ENCODE measurements at places on chromosomes 3 and 15.

DNA sequence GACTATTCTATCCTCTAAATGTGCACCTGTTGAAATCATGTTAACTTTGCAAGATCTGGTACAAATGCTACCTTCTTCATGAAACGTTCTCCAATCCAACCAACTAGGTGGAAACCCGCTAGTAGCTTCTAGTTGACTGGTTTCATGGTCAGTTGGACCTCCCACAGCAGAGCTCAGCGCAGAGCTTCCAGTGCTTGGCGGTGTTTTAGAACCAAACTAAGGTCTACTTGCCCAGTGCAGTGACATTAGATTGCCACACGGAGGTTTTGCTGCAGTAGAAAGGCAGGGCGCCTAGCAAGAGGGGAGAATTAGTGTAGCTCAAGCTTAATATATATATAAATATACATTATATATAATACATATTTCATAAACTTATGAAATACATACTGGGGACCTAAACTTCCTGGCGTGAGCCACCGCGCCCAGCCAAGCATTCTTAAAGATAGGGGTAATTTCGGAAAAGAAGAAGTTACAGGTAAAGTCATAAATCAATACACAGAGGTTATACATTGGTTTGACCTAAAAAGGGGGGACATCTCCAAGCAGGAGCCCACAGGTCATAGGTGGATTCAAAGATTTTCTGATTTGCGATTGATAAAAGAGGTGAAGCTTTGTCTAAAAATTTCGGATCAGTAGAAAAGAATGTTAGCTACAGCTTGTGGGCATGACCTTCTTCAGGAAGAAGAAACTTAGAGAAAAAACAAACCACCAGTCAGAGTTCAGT, 2.1 kb upstream of the OXSR1 start:
- DNase-seq: no peak

GRCh38 chr3:123394391-123395020, 54.4 kb downstream of the ADCY5 start:
- no peak for DNase-seq

GRCh38 chr3:13966302-13966701, 86.4 kb upstream of the WNT7A start:
- no peak for DNase-seq

GRCh38 chr3:141331377-141332318, 36.7 kb upstream of the ZBTB38 start:
- no peak for DNase-seq

Measured in stimulated activated CD8-positive, alpha-beta memory T cell treated with anti-CD3 and anti-CD28 coated beads, Interleukin-2, amount 100 ng/mL, for 1 hour (primary cell).